ENCODE measurements at places on chromosomes 7 and 10.

DNA sequence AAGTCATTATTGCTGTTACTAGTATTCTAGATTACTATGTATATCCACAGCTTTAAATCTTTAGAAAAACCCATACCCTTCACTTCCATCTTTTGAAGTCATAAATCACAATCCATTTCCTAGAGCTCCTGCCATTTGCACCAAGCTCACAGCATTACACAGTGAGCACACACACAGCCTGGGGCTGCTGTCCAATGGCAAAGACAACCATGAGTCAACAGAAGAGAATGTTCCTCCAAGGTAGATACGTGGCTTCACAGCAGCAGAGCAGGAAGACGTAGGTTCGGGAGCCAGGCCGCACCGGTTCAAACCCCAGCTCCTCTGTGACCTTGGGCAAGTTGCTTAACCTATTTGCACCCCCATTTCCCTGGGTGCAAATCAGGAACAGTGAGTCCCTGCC, 234.6 kb downstream of the DIP2C start:
- peak; percentile 94 for DNase-seq

DNA sequence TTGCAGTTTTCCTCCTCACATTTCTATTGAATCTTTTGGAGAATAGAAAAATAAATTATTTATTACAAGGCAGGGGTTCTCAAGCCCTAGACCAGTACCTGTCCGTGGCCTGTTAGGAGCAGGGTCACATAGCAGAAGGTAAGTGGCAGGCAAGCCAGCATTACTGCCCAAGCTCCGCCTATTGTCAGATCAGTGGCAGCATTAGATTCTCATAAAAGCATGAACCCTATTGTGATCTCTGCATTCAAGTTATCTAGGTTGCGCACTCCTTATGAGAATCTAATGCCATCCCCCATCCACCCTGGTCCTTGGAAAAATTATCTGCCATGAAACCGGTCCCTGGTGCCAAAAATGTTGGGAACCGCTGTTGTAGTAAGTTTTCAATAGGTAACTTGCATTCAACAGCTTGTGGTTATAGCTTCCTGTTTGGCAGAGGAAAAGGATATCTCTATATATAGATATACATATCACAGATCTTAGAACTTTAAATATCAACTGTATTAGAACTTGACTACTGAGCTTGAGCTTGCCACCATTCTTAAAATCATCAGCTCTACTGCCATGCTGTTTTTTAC, 165.1 kb downstream of the AHR start:
- no peak for DNase-seq

- DNase-seq: peak; percentile 55
Observed at GRCh38 chr7:130486114-130486953, 5.6 kb upstream of the MEST start.

DNA sequence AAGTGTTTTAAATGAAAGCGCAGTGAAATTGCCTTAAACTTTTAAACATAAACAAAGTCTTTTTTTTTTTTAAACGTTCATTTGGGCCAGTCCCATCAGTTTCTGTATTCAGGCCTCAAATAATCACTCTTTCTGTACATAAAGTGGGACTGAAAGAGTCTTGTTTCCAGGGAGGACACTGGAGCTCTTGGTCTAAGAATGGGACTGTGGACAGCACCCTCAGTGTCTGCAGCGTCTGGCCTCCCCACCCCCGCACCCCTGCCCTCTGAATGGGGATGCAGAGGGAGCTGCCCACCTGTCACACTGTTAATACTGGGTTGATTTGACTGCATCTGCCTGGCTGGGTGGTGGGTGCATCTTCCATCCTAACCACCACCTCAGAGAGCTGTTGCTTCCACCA, 5.2 kb downstream of the ZNF365 start:
- DNase-seq: no peak

DNA sequence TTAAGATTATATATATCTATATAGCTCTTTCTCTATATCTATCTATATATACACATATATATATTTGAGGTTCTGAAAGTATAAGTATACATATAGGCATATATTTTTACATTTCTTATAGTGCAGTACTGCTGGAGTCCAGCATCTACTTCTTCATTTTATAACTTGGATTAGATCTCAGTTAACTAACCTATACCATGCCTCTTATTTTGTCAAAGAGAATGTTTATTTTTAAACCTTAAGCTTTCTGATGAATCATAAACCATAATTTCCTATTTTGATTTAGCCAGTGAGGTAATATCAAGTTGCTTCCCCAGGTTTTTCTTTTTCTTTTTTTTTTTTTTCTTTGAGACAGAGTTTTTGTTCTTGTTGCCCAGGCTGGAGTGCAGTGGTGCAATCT, 8.1 kb downstream of the ZNF32 start:
- DNase-seq: no peak

DNA sequence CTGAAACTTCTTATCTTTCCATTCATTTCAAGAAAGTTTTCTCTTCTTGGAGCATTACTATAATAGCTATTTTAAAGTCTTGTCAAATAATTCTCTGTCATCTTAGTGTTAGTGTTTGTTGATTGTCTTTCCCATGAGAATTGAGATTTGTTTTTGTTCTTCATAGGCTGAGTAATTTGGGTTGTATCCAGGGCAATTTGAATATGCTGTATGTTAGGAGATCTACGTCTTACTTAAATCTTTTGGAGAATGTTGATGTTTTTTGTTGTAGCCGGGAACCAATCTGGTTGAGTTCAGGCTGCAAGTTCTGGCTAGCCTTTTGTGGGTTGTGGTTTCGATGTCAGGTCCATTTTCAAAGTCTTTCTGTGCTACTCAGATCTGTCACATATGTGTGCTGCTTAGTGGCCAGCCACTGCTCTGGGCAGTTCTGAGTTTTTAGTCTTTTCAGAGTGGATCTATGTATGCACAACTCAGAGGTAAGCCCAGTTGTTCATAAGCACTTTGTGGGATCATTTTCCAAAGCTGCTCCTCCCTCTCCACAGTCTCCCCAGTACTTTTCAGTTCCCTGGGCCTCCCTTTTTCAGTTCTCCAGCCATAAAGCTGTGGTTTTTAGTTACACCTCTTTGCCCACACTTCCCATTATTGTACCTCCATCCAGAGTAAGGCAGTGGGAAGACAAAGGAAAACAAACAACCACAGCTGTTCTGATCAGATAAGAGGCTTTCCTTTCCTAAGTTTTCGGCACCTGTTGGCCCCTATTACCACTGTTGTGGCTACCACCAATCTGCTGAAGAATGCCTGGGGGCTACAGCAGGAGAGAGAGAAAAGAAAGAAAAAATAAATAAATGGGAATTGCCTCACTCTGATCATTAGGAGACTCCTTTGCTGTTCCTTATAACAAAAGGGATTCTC, 4.7 kb upstream of the CCNJ start:
- peak; percentile 34 for DNase-seq

- no peak for DNase-seq
Observed at GRCh38 chr7:31979690-31980330, 90.4 kb downstream of the PDE1C start.

GRCh38 chr7:107643407-107643806, 17.2 kb upstream of the SLC26A4 start:
- DNase-seq: peak; percentile 66

GRCh38 chr10:114307731-114308130, 68.7 kb downstream of the VWA2 start:
- DNase-seq: no peak

GRCh38 chr7:126501617-126502016, 751.1 kb downstream of the GRM8 start:
- no peak for DNase-seq

GRCh38 chr10:42428534-42428933, 209.8 kb downstream of the ZNF33B start:
- DNase-seq: no peak

GRCh38 chr7:129875745-129876411, 76.9 kb downstream of the UBE2H start:
- DNase-seq: peak; percentile 49

DNA sequence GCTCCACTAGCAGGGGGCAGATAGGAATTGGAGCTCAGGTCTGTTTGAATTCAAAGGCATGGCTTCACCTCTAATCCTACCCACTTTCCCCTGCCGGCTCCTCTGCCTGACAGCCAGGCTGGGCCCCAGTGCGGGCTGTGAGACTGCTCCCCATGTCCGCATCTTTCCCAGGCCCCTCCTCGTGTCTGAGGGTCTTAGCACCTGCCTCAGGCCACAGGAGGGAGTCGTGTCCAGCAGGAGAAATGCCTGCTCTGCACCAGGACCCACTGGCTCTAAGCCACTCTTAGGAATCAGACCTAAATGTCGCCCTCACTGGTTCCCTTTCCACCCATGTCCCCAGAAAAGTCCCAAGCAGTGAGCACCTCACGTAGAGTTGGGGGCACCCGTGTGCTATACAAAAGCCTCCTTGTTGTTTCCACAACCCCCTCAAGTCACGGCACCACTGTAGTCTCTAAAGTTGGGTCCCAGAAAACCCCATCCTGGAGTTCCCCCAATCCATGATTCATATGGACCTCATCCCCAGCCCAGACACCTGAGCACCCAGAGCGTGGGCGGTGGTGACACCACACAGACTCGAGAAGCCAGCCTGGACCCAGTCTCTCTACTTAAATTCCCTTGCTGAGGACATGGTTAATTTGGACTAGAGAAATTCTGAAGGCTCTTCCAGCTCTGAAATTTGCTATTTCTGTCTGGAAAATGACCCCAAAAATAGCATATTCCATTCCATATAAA, 466.4 kb upstream of the ZMIZ1 start:
- DNase-seq: no peak

GRCh38 chr10:78634835-78635234, 433.9 kb upstream of the ZMIZ1 start:
- DNase-seq: peak; percentile 86

- no peak for DNase-seq
Observed at GRCh38 chr7:54915870-54916598, 102.8 kb upstream of the EGFR start.

- DNase-seq: no peak
Observed at GRCh38 chr7:51352174-51353100, 35.8 kb upstream of the COBL start.

GRCh38 chr10:26326851-26327250, 110.3 kb downstream of the GAD2 start:
- no peak for DNase-seq

- DNase-seq: no peak
Observed at GRCh38 chr7:33731912-33732311, 173.4 kb upstream of the BMPER start.

GRCh38 chr10:130140425-130140824, 4.2 kb downstream of the GLRX3 start:
- DNase-seq: no peak

DNA sequence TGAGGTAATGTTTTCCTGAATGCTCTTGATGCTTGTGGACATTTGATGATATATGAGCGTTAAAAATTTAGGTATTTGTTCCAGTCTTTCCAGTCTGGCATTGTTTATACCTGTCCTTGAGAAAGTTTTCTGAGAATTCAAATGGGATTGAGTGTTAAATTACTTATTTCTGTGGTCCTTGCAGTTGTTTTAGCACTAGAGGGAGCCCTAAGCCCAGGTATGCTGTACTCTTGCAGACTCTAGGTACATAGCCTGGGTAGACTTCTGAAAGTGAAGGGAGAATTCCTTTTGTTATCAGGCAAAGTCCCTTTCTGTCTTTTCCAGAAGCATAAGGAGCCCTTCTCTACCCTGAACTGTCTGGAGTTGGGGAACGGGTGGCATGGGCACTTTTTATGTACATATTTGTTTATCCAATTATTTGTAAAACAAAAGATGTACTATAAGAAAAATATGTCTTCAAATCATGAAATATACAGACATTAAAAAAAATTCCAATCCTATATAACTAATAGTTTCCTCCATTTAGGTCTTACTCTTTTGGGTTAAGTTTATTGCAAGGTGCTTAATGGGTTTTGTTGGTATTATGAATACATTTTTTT, 262.1 kb downstream of the ATRNL1 start:
- peak; percentile 79 for DNase-seq

- no peak for DNase-seq
Observed at GRCh38 chr7:50712252-50713122, 70.2 kb downstream of the GRB10 start.

- DNase-seq: no peak
Observed at GRCh38 chr10:85614566-85614965, 752.0 kb downstream of the GRID1 start.

DNA sequence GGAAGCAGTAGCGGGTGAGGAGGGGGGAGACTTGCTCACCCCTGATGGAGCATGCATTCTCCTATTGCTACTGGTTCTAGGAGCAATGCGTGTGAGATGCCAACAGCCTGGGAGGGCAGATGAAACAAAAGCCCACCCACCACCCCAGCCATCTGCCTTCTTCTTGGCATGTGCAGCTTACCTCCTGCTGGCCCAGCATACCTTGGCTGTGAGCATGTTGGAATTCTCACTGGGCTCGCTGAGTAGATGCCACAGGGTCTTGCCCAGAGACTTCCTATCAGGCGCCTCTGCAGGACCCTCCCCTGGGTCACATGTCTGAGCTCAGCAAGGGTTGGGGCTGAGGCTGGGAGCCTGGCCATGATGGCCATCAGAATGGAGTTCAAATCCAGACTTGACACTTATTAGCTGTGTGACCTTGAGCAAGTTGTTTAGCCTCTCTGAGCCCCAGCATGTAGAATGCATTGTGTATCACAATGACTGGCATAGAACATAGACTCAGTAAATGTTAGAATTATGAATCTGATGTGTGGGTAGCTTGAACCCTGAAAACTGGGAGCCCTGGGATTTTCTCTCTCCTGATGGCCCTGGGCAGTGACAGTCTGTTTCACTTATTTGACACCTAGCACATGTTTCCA, 38.2 kb downstream of the CDH23 start:
- DNase-seq: no peak

GRCh38 chr10:98172495-98172894, 38.0 kb downstream of the R3HCC1L start:
- DNase-seq: peak; percentile 50

GRCh38 chr7:124411796-124412195, 353.8 kb downstream of the GPR37 start:
- DNase-seq: no peak

DNA sequence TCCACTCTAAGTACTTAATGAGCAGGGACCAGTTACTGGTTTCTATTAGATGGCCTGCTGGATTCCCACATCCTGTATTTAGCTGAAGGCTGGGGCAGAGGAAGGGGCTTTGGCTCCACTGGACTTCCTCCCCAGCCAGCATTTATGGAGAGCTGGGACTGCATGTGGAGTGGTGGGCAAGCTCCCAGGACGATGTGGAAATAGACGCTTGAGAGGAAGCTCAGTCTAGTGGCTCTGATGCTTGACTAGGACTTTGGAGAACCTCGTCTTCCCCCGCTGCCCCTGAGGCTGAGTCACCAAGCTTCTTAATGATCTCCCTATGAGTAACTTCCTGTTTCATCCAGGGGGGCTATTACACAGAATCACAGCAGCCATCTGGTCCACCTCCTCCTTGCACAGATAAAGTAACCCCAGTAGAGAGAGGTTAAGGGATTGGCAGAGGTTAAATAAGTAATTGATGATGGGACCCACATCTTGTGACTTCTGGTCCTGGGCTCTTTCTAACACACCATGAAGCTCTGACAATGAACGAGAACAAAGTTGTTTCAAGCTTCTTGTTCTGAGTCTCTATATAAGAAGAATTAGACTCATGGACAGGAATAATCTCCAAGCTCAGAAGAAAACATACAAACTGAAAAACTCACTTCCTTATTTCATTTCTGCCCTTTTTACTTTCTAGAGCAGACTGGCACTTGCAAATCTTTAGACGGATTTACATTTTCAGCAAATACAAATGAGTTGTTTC, 126.2 kb downstream of the PRPF18 start:
- DNase-seq: peak; percentile 83

Measured in astrocyte of the hippocampus (primary cell).